ENCODE measurements at places on chromosomes 5 and 9.

- DNase-seq = no peak
Observed at GRCh38 chr9:71121275-71122021, at the start of gene TRPM3. TRPM3 (minus strand) TSS chr9:71121621; CDS start chr9:71121354, 267 bp downstream.

GRCh38 chr5:132819468-132819867, 6.4 kb downstream of the SOWAHA start:
- no peak for DNase-seq

- DNase-seq = no peak
Observed at GRCh38 chr5:55232271-55232984, 980 bp downstream of the CCNO start.

GRCh38 chr5:100803397-100803796, 99.7 kb downstream of the ST8SIA4 start:
- DNase-seq = no peak

- no peak for DNase-seq
Observed at GRCh38 chr9:98124637-98125426, 5.8 kb upstream of the TRIM14 start.

- DNase-seq = no peak
Observed at GRCh38 chr9:92652461-92652860, 17.5 kb downstream of the IPPK start.

DNA sequence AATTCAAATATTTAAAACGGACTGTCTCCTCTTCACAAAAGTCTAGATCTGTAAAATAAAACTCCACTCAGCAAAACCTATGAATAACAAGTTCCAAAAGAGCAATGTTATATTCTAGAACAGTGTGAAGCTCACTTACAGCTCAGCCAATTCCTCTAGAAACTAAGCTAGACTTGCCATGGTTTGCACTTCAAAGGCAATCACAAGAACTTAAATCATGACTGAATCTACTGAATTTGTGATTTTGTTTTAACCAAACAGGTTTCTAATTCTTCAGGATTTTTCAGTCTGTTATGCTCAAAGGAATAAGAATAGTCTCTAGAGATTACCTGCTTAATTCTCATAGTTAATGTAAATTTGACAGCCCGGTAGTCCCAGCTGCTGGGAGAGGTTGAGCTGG, 1.4 kb upstream of the PKD2L2 start:
- no peak for DNase-seq

All from activated effector memory CD4-positive, alpha-beta T cell treated with Interleukin-2 at 50 U/mL for 16 hours (primary cell).